Activated naive CD4-positive, alpha-beta T cell treated with anti-CD3 and anti-CD28 coated beads, Interleukin-2, amount 10 ng/mL, durations not matched to agents 5 hours and 36 hours (primary cell): ENCODE measurements at places on chromosomes 3 and 15. TPM values are rescaled to one million over a fixed set of nuclear protein-coding genes. Genes with fewer than 3 reads are reported as not detected.

KBTBD13 gene
- total RNA-seq = not detected

ZNF80 gene
- 0.15 TPM for total RNA-seq

ACTRT3 gene
- 0.10 TPM for total RNA-seq

GRM7 gene
- not detected for total RNA-seq

ESYT3 gene
- total RNA-seq = 0.22 TPM

TERC gene
- 5.9 TPM for total RNA-seq

FBXO40 gene
- not detected for total RNA-seq

CD200 gene
- total RNA-seq = 8.6 TPM

ANKRD63 gene
- 0.23 TPM for total RNA-seq
